ENCODE measurements at places on chromosomes 6 and 20.

DNA sequence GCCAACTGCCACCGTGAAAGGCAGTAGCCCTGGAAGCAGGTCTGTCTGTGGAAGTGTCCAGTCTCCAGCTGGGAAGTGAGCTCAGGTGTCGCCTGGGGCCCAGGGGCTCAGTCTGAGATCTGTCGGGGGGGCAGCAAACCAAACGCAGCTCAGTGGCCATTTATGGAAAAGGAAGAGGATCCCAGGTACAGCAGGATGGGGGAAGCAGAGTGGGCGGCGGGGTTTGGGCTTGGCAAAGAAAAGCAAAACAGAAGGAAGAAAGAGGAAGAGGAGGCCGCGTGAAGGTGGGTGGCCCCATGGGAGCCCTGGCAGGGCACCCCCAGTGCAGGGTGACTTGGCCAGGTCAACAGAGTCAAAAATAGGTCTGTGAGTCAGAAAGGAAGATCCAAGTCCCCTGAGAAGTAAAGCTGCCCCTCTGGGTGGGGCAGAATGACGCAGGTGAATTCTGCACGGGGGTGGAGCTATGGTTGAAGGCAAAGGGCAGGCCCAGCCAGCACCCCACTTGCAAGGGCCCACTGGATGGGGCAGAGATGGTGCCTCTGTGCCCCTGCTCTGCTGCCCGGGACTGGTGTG is 5.3 kb downstream of the PXDC1 start:
- DNase-seq = no peak

DNA sequence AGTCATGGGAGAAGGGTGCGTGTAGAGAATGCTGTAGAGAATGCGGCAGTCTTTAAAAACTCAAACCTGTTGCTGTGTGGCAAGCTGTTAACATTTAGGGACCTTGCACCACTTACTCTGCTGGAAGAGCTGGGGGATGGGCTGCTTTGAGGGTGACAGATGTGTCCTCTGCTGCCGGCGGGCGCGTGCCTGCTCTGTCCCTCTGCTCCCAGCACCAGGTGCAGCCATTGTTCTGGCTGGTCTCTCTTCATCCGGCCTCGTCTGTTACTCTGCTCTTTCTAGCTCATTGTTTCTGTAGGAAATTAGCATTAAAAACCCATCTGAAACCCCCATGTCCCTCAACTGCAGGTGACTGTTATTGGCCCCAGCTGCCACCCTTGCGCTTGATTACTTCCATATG is 78.5 kb downstream of the CBFA2T2 start:
- DNase-seq = peak; percentile 40

DNA sequence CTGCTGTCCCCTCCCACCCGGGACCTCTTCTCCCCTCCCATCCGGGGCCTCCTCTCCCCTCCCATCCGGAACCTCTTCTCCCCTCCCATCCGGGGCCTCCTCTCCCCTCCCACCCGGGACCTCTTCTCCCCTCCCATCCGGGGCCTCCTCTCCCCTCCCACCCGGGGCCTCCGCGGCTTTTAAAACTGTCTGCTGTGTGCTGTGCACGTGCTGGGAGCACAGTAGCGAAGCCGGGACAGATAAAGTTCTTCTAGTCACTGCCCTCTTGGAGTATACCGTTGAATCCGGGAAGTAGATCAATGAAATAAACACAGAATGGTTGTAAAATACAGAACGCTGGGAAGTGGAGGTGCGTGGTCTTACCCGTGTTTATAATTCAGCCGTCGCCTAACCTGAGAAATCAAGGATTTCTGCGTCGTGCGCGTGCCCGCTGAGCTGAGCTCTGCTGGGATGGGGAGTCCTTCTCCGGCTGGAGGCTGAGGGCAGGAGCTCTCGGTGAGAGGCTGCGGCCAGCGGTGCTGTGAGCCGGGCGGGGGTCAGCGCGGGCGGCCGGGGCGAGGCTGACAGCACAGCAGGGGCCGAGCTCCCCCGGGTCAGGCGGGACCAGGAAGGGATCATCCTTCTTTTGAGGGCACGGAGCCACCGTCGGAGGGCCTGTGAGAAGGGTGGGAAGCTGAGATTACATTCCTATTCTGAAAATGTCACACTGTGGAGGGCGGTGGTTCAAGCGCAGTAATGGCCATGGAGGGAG is 19.6 kb upstream of the KIF25 start:
- DNase-seq = no peak

GRCh38 chr6:53306819-53307347 is 41.9 kb downstream of the ELOVL5 start:
- DNase-seq = no peak

- DNase-seq = no peak
Measured at GRCh38 chr20:18794428-18794787, 19.2 kb upstream of the SCP2D1 start.

DNA sequence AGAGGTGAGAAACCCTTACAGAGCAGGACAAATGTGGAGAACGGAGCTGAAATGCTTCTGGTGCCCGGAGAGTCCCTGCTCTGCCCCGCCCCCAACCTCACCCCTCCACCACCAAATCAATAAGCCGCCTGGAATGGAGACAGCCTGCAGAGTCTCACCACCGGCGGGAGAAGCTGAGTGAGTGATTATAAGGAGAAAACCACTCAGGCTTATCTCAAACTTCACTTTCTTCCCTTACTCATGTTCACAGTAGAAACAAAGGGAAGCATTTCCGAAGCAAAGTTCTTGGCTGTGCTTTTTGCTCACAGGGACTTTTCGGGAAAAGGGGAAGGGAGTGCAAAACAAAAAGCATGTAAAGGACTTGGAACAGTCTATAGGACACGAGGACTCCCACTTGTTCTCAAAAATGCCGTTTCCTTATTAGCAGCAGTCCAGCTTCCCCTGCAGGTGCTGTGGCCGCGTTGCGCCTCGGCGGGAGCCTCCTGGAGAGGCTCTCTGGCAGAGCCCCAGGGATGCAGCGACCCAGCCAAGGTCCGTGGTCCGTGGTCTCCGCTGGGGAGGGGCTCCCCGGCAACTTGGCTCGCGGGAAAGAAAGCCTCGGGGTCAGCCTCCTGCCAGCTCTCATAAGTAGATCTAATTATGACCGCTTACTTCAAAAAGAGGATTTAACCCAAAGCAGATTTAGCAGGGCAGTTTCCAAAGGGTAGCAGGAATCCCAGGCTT is 64.8 kb upstream of the TMEM30A start:
- peak; percentile 2 for DNase-seq

DNA sequence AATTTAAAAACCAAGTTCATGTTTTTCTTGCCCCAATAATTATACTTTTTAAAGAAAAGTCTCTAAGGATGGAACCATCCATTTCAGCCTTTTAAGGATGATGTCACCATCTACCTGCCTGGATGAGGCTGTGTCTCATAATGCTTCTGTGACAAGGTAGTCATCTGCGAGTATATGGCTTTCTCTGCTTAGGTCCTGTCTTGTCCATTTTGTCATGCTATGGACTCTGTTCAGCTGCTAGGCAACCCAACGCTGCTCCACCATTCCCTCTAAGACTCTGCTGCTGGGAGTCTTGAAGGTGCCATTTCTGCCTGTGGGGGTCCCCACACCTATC is 459.8 kb upstream of the RUNX2 start:
- DNase-seq = no peak

GRCh38 chr20:44805979-44806620 is 4.2 kb downstream of the RIMS4 start:
- DNase-seq = no peak

GRCh38 chr6:2891768-2892170 is 11.3 kb downstream of the SERPINB9 start:
- no peak for DNase-seq

GRCh38 chr20:50023116-50023805 is 40.5 kb downstream of the SNAI1 start:
- DNase-seq = no peak

GRCh38 chr20:59253779-59254319 is 46.6 kb upstream of the EDN3 start:
- no peak for DNase-seq

DNA sequence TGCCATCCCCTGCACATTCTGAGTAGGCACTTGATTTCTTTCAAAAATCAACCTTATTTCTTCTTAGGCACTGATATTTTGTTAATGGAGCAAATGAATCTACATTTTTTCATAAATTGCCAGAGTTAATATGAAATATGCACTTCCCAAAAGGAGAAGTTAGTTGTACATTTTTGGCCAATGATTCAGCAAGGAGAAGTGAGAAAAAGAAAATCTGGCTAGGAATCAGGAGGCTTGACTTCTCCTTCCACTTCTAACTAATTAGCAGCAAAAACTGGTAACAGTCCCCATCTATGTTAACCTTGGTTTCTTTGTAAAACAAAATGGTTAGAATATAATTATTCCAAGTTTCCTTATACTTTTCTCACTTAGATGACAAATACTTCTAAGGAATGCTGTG is 7.0 kb upstream of the DSE start:
- DNase-seq = no peak

DNA sequence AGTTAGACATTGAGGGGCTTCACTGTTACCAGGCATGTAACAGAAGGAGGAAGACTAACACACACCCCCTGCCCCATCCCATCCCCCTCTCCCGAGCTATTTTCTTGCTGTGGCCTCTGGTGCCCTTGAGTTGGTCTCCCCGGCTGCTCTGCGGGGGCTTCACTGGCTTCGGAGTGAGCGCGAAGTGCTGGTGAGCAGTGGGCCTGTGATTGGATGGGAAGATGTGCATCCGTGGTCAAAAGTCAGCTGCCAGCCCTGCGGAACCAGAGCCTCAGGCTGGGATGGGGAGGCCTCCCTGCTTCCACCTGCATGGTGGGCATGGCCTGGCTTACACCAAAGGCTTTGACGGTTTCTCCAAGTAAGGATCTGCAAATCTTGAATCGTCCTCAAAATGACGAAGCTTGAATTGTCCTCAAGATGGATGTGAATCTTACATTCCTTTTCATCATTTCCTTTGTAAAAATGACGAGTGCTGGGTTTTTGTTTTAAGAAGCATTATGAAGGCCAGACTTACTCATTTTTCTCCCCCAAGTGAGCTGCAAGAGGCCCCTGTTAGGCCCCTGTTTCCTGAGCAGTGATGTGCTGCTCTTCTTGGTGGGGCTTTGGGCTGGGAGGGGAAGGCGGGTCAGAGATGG is 23.7 kb downstream of the SPATA2 start:
- no peak for DNase-seq

DNA sequence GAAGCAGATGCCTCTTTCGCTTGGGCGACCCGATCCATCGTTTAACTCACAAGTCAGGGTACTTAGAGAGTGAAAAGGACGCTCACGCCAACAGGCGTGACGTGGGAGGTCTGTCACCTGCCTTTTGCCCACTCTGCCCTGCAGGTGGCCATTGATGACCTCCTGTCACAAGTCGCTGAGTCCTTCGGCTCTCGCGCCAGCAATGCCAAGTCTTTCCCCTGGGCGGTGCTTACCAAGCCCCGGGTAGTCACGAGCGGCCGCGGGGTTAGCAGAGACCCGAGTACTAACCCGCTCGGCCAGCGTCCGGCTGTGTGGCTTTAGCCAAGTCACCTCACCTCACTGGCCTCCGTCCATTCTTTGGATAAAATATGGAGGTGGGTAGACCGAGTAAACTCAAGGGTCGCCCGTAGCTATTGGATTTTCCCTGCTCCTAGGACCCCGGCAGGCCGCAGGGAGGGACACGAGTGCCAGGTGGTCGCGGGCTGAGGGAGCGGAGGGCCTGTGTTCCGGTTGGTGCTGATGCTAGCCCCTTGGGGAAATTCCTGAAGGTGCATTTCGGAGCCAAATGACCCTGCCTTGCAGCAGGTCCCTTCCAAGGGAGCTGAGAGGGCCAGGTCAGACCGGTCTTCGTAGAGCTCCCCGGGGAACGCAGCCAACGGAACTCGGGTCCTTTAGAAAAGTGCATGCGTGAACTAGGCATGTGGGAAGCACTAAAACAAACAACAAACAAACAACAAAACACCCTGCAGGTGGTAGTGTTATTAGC is 668 bp downstream of the PKIB start:
- DNase-seq = peak; percentile 22

DNA sequence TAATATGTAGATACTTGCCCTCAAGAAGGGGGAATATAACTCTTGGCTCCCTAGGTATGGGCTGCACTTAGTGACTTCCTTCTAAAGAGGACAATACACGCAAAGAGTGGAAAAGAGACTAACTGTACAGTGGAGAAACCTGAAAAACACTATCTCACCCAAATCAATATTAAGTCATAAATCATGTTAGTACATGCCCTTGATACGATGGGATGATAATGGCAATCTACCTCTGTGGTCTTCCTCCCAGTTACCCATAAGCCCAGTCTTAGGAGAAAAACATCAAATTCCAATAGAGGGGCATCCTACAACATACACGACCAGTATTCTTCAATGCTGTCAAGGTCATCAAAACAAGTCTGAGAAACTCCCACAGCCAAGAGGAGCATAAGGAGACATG is 1.3 kb downstream of the TRIM26 start:
- DNase-seq = no peak

DNA sequence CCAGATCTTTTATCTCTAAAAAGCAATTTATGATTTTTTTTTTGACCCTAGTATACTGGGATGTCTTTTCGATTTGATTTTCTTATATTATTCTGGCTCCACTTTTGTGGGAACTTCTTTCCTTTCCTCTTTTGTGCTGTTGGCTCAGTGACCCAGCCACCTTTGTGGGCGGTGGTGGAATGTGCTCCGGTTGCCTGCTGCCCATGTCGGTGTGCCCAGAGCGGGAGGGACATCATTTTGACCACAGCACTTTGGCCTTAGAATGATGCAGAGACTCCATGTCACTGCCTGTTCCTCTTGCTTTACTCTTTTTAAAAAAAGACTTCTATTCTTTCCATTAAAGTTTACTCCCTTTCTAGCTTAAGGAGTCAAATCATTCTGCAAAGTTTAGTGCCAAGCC is 198.0 kb downstream of the FARS2 start:
- DNase-seq = no peak

GRCh38 chr6:169935348-169935718 is 183.9 kb downstream of the ERMARD start:
- DNase-seq = no peak

DNA sequence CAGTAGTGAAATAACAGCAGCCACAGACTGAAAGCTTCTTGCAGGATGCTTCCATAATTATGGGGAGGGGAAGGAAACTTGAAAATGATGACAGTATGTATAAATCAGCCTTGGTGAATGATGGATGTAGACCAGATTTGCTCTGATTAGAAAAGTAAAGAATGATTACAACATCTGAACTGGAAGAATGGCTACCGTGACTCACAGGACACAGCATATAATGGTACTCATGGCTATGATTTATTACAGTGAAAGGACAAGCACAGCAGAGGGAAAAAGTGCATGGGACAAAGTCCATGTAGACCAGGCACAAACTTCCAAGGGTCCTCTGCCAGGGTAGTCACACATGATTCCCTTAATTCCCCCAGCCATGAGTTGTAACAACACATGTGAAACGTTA is 70.7 kb upstream of the POPDC3 start:
- DNase-seq = no peak

DNA sequence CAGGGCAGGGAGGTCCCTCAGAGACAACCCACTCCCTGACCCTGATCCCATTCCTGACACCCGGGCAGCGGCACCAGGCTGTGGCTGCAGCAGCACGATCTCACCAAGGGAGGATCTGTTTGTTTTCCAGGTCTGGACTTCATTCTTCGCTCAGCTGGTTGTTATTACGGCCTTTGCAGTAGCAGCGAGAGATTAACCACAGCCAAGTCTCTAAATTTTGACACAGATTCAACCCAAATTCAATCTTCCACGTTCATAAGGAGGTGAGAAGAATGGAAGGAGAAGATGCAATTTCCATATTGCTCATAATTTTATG is 91.1 kb upstream of the THBS2 start:
- no peak for DNase-seq

Data from hypothalamus (tissue), 51 donors.